Panc1 (cell line): ENCODE measurements at places on chromosomes 2 and 18. TPM values are rescaled to one million over a fixed set of nuclear protein-coding genes. Genes with fewer than 3 reads are reported as not detected.

DNA sequence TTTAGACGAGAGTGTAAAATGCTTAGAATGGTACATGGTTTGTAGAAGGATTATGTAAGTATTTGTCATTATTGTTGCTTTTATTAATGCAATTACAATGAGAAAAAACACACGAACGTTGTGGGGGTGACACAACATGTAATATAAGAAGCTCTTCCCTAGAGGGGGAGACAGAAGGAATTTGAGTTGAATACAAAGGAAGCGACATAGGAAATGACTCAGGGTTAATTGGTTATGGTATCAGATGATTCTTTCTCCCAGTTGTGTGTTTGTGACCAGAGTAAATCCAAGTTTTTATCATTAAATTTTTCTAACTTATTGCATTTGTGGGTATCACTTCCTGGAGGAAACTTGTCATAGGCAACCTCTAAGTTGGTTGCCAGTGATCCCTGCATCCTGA, 625.6 kb upstream of the CDH2 start:
- no peaks in the 10 kb centered on the region for H3K4me1 ChIP-seq
- H3K27ac ChIP-seq = no peak overlapping the region
- H3K36me3 ChIP-seq = no peaks in the 10 kb centered on the region

Gene DSG1
- not detected for total RNA-seq

Gene AGAP1
- 38.9 TPM for total RNA-seq

GRCh38 chr2:68119504-68119903, 38.2 kb upstream of the PNO1 start:
- DNase-seq = no peak
- no peak overlapping the region for H3K4me3 ChIP-seq
- no peak overlapping the region for H3K27ac ChIP-seq
- H3K36me3 ChIP-seq = no peaks in the 10 kb centered on the region
- no peaks in the 10 kb centered on the region for H3K4me1 ChIP-seq
- no peaks in the 10 kb centered on the region for H3K27me3 ChIP-seq

DNA sequence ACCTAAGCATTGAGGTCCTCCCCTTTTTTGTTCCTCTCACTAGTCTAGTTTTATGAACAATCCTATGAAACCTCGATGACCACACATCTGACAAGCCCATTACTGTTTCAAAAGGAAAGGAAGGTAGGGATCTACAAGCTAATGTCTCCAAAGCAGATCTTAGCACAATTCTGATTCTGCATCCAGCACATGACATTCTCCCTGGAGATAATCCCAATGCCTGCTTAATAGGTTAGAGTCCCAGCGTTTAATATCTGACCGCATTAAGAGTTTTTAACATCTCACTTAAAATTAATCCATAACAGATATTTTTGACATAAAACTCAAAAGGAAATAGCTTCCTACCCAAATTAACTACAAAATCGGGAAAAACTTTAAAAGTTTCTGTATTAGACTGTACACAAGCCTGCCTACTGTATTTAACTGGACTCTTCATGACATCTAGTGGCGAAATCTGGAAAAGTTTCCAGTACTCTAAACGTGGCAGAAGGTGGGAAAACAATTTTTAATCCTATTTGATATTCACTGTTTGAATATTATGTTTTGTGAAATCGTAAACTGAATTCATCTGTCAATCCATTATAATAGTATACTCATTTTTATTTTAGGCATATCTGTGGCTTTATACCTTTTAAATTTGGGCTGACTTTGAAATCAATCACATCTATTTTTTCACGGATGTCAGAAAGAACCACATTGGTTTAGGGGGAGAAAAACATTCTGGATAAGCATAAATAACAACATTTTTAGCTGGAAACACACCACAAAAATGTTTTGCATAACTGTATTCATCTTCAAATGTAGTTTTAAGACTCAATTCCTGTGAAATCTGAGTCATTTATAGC, 62.4 kb downstream of the TXNL1 start:
- no peaks in the 10 kb centered on the region for H3K4me1 ChIP-seq
- H3K27ac ChIP-seq = no peak overlapping the region
- H3K36me3 ChIP-seq = no peaks in the 10 kb centered on the region
- H3K27me3 ChIP-seq = no peaks in the 10 kb centered on the region
- peak; percentile 15 for DNase-seq

GRCh38 chr2:104434318-104434792, 419.6 kb upstream of the POU3F3 start:
- no peaks in the 10 kb centered on the region for H3K4me1 ChIP-seq
- H3K27ac ChIP-seq = no peak overlapping the region
- no peaks in the 10 kb centered on the region for H3K36me3 ChIP-seq
- H3K27me3 ChIP-seq = peaks cover 3% of the 10 kb centered on the region; the same call in 1 of the 2 replicates
- H3K4me3 ChIP-seq = peak overlapping the region; percentile 31

GRCh38 chr2:51013933-51014526, 17.9 kb downstream of the NRXN1 start:
- H3K4me3 ChIP-seq = no peak overlapping the region
- no peak overlapping the region for H3K27ac ChIP-seq
- no peaks in the 10 kb centered on the region for H3K27me3 ChIP-seq
- DNase-seq = no peak
- no peaks in the 10 kb centered on the region for H3K4me1 ChIP-seq

DNA sequence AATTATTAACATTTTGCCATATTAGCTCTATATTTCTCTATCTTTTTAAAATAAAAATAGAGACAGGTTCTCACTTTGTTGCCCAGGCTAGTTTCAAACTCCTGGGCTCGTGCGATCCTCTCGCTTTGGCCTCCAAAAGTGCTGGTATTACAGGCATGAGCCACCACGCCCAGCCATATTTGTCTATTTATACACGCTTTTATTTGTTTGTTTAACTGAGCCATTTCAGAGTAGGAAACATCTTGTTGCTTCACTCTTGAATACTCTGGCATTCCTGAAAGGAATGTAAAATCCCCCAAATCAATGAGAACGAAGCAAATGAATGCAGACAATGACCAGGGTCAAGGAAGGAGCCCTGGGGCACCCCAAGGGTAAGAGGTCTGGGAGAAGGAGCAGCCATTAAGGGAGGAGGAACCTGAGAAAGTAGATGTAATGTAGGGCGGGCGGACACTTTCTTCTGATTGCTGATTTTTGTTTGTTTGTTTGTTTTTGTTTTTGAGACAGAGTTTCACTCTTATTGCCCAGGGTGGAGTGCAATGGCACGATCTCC, 31.7 kb upstream of the RAB1A start:
- H3K4me3 ChIP-seq = no peak overlapping the region
- H3K36me3 ChIP-seq = no peaks in the 10 kb centered on the region
- no peaks in the 10 kb centered on the region for H3K4me1 ChIP-seq
- no peak overlapping the region for H3K27ac ChIP-seq

Gene SLC9A4
- total RNA-seq = not detected

DNA sequence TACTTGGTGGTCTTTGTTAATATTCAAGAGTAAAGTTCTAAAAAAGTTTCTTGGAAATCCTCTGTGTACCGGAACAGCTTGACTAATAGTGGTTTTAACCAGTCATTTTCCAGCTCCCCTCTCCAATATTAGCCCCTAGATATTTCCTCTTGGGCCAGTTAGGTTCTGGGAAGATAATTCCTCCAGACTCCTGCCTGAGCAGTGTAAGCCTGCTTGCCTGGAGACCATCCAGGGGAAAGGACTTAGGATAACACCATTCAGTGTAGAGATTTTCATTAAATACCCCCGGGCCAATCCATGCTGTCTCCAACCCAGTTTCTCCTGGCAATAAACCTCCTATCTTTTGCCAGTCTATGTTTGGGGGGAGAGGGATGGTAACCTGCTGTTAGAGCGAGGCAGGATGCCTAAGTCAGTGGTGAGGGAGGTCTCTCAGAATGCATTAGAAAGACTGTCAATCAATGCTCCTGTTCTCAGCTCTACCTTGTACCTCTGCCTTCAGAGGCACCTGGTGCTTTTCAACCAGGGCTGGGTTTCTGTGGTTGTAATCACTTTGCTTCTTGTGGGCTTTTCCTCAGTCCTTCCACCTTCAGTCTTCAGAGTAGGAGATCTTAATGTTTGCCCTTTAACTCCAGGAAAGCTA, 186.4 kb downstream of the RNF152 start:
- H3K36me3 ChIP-seq = no peaks in the 10 kb centered on the region
- H3K4me1 ChIP-seq = no peaks in the 10 kb centered on the region
- no peak overlapping the region for H3K4me3 ChIP-seq
- no peaks in the 10 kb centered on the region for H3K27me3 ChIP-seq
- H3K27ac ChIP-seq = no peak overlapping the region

- no peak overlapping the region for H3K27ac ChIP-seq
- H3K4me1 ChIP-seq = peaks cover 4% of the 10 kb centered on the region; the same call in 1 of the 2 replicates
- peaks cover 55% of the 10 kb centered on the region for H3K27me3 ChIP-seq
- H3K4me3 ChIP-seq = no peak overlapping the region
Measured at GRCh38 chr2:134716721-134717243, 2.0 kb downstream of the TMEM163 start.

GRCh38 chr2:190785334-190785733, 95.3 kb upstream of the GLS start:
- no peak overlapping the region for H3K4me3 ChIP-seq
- no peaks in the 10 kb centered on the region for H3K4me1 ChIP-seq
- no peaks in the 10 kb centered on the region for H3K36me3 ChIP-seq

GRCh38 chr18:23280844-23281243, 145.6 kb downstream of the CABLES1 start:
- no peak for DNase-seq
- H3K27ac ChIP-seq = peak overlapping the region; percentile 81
- H3K4me1 ChIP-seq = peaks cover 44% of the 10 kb centered on the region
- H3K36me3 ChIP-seq = no peaks in the 10 kb centered on the region

Gene SCG2
- total RNA-seq = 1.7 TPM

DNA sequence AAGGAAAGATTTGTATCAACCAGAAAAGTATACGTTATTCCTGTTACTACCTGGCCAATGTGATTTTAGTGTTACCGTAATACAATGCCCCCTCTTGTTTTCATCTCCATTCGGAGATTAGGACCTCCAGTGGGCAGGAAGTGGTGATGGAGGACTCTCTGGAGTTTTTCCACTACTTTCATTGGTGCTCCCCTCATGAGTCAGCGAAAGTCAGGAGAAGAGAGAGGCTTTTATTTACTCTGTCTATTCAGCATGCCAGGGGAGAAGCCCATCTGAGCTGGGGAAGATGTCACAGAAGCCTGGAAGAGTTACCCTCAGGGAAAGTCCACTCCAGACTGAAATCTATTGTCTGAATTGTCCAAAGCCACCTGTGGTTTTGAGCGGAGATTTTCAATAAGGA, 88.2 kb upstream of the THUMPD2 start:
- no peaks in the 10 kb centered on the region; the same call in 1 of the 2 replicates for H3K4me1 ChIP-seq
- H3K27ac ChIP-seq = no peak overlapping the region
- H3K4me3 ChIP-seq = no peak overlapping the region
- no peaks in the 10 kb centered on the region for H3K27me3 ChIP-seq

DNA sequence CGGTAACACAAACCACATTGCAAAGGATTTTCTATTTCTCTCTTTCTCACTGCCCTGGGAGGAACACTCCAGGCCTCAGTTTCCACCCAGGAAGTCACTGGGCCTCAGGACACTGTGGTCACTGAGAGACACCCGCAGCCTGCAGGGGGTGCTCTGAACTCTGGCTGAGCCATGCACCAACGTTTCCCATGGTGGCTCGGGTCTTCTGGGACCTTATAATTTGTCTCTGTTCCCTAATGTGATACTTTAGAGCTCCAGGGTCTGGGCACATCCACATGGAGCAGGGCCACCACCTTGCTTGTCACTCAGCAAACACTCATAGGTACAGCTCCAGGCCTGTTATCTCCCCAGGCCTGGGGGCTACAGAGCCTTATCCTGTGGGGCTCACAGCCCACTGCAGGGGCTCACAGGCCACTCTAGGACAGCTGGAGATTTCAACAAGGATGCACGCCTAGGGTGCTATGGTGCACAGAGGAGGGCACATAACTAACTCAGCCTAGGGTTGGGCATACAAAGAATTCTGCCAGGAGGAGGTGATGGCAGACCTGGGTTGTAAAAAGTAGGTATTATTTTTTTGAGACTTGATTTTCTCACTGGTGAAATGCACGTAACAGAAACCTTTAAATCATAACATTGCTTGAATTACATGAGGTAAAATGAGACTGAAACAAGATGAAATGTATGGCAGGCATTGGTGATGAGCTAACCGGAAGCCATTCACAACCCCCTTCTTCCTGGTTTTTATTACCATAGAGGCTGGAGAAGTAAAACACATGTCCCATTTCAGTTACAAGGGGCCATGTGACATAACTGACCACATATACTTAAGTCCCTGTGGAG, 3.0 kb upstream of the HS1BP3 start:
- no peak overlapping the region for H3K27ac ChIP-seq
- peaks cover 5% of the 10 kb centered on the region for H3K27me3 ChIP-seq

DNA sequence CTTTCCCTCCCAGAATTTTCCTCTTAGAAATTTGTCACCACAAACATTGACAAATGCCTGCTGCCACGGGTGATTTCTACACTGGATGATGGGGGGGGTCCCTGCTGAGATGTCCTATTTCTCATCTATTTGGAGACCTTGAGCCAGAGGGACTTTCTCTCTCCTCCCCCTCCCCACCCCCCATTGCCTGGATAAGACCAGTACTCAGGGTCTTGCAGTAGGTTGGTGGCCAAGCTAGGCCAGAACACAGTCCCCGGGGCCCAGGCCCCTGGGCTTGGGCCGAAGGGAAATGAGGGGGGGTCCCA, 560 bp upstream of the DUSP2 start:
- no peaks in the 10 kb centered on the region for H3K27me3 ChIP-seq
- H3K36me3 ChIP-seq = no peaks in the 10 kb centered on the region
- H3K4me3 ChIP-seq = peak overlapping the region; percentile 55
- H3K4me1 ChIP-seq = peaks cover 29% of the 10 kb centered on the region
- DNase-seq = no peak

GRCh38 chr18:62784966-62785413, 69.6 kb downstream of the PHLPP1 start:
- H3K27ac ChIP-seq = no peak overlapping the region
- no peaks in the 10 kb centered on the region for H3K36me3 ChIP-seq
- DNase-seq = no peak

Gene CD8A
- 0.41 TPM for total RNA-seq

DNA sequence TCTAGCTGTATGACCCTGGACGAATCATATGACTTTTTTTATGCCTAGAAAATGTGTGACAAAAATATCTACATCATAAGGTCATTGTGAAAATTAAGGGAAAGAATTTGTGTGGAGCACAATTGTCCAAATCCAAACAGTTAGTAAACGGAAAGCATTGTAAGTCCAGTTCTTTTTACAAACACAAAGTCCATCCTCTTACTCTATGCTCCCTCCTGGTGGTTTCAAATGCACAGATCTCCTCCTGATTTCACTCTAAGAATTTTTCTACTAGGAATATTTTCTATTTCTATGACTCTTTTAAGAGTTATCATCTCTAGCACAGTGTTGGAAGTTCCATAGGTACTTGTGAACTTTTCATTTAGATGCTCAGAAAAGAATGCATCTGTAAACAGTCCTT, 125.2 kb upstream of the ARL5A start:
- peaks cover 20% of the 10 kb centered on the region for H3K27me3 ChIP-seq
- no peaks in the 10 kb centered on the region for H3K36me3 ChIP-seq
- no peaks in the 10 kb centered on the region for H3K4me1 ChIP-seq
- DNase-seq = no peak
- no peak overlapping the region for H3K4me3 ChIP-seq

Gene GPR75
- total RNA-seq = 2.5 TPM

Gene RAB6C
- total RNA-seq = 0.13 TPM
